ENCODE measurements at places on chromosomes 7 and 10.

GRCh38 chr10:46545861-46546590, 10.4 kb downstream of the GPRIN2 start:
- DNase-seq = no peak

- no peak for DNase-seq
Observed at GRCh38 chr7:154777023-154777422, 225.9 kb downstream of the PAXIP1 start.

DNA sequence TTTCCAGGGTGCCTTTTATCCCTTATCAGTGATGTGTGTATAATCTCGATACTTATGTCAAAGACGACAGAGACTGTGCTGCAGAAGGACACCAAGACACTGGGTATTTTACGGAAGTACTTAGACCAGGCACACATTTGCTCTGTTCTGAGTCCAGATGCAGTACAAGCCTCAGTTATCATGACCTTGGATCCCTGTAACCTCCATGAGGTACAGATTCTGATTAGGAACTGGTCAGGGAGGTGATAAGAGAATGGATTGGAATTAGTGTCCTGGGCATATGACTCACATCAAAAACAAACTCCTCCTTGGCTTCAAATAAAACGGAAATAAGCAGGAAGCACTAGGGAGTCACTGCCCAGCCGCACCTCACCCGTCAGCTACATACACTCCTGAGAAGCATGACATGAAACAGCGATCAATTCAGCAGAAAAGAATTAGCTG, 146.5 kb downstream of the SFMBT2 start:
- DNase-seq = peak; percentile 48

DNA sequence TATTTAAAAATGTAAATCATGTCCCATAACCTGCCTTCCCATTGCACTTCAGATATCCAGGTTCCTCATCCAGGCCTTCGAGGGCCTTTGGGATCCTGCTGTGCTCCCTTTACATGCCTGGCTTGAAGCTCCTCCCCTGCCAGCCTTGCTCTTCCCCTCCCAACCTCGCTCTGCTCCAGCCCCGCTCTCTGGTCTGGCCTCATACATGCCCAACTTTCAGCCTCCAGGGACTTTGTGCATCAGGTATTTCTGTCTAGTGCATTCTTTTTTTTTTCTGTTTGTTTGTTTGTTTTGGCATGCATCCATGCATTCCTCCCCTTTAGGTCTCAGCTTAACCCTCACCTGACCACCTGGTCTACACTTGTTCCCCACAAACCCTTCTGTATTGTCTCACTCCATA, 160.3 kb downstream of the SNX10 start:
- no peak for DNase-seq

DNA sequence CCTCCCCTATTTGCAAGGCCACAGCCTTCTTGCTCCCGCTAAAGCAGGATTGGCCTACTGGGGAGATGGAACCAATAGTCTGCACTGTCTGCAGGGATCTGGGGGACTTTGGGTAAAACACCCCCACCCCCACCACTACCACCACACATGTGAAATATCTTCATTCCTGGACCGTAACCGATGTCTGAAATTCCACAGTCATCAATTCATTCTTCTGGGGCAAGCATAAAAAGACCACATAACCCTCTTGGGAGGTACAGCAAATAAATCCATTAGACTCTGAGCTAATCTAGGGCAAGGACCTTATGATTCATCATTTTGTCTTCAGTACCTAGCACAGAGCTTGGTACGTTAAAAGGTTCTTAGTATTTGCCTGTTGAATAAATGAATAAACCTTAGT, 307.8 kb downstream of the GPAM start:
- no peak for DNase-seq

DNA sequence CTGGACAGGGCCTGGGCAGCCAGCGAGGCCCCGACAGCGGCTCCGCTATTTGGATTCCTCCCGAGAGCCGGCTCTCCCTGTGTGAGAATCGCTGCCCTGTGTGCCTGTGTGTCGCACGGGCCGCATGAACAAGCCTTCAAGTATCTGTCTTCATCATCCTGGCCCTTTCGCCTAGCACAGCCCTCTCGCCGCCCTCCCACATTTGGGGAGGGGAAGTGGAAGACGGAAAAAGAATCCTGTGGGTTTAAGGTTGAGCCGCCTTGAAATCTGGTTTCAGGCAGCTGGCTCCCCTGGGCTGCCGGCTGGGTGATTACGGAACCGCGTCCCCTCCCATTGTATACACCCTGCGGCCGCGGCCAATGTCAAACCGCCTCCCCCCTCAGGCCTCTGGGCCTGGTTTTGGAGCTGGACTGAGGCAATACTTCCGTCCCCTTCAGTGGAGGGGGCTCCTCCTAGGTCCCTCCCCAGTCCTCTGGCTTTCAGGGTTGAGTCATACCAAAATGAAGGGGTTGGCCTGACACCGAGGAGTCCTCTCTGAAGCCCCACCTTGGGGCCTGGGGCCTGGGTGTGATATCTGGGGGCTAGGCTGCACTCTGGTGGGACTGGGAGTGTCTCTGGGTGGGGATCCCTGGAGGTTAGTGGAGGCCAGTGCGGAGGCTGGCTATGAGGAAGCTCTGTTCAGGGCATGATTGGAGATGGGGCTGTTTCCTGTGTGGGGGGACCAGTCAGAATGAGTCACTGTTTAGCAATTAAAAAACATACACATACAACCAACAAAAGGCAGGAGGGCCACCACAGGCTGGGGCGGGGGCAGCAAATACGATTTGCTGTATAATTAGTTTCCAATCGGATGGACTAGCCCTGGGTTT, 1.7 kb downstream of the TRIM8 start:
- DNase-seq = peak; percentile 53

DNA sequence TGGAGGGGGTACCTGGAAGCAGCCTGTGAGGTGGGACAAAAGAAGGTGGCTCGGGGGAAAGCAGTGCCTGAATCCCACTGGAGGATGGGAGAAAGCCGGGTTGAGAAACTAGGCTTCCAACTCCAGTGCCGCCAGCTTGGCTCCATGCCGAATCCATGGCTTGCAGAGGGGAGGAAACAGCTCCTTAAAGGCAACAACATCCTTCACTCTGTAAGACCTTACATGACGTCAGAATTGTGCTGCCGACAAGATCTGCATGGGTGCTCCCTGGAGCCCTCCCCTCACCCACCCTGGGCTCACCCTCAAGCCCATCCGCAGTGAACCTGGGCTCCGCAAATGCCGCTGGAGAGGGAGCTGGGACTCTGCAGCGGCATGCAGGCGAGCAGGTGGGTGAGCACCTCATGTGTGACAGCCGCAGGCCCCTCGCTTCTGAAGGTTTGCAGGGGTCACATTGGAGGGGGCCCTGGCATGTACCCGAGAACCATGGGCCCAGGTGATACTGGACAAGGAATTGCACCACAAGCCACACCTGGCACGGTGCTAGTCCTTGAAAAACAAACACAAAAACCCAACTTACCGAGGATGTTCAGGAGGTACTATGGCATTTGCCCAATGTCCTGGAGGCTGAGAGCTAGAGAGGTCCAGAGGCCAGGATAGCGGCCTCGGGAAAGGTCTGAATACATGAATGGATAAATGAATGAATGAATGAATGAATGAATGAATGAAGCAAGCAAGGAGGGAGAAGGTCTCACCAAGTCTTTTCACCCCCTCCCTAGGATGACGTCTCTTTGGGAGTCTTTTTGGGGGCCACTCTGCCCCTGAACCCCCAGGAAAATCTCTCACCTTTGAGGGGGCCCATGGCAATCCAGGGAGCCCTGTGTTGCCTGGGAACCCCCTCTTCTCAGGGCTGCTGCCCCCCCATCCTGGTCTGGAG, 238.6 kb upstream of the SHH start:
- DNase-seq = no peak

DNA sequence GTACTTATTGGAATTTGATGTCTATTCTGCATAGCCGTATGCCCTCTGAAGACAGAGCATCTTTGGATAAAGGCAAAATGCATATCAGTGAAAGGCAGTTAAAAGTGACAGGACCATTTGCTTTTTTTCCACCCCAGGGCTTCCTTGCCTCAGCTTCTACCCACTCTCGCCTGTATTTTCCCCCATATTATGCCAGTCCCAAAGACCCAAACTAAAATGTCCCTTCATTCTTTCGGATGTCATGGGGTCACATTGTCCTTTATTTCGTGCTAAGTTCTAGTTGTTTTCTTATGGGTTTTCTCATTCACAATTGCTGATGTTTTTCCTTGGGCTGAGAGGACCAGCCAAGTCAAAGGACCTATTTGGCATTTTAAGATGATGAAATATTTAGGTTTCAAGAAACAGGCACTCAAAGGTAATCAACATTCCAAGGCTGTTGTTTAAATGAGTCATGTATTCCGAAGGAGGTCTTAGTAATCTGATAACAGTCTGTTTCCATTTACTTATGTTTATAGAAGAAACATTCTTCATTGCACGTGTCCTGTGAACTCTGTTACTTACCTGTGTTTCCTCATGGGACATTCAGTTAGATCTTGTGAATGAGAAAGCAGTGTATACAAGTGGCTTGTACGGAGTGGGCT, 74.1 kb downstream of the DNAH11 start:
- DNase-seq = no peak

- DNase-seq = peak; percentile 69
Observed at GRCh38 chr7:9231630-9232121, 798.3 kb downstream of the NXPH1 start.

DNA sequence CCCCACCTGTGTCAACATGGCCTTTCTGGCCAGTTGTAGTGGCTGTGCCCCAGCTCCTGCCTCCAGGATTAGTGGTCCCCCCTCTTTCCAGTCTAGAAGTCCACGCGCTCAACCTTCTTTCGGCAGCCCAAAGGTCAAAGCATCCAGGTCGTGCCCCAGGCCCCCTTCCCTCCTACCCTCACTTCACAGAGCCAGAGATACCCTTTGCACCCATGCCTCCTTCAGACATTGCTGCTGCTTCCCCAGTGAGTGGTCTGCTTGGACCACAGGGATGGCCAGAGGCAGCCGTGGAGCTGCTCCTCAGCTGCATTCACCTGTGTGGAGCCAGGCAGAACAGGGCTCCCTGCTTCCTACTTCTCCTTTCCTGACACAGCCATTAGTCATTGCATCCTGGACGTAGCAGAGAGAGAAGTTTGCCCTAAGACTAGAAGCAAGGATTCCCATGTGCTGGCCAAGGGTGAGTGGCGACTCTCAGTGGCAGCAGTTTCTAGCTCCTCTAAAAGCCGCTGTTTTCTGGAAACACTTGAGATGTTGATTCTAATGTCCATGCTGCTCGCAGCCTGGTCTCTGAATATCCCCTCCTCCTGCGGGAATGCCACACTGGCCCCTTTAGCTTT, 243.1 kb upstream of the SHH start:
- no peak for DNase-seq

DNA sequence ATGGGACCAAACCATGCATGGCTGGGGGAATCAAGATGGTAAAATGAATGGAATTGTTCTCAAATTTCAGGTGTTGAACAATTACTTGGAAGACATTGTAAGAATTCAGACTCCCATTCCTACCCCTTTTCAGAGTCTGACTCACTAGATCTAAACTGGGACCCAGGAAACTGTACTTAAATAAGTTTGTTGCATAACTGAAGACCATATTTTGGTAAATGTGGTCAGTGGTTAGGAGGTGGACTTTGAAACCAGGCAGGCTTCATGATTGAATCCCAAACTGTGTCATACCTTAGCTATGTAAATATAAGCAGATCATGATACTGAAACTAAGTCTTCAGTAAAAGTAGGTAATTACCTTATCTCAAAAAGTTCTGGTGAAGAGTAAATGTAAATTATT, 41.7 kb downstream of the ZWINT start:
- no peak for DNase-seq

GRCh38 chr10:112813866-112814591, 136.0 kb upstream of the TCF7L2 start:
- DNase-seq = no peak

DNA sequence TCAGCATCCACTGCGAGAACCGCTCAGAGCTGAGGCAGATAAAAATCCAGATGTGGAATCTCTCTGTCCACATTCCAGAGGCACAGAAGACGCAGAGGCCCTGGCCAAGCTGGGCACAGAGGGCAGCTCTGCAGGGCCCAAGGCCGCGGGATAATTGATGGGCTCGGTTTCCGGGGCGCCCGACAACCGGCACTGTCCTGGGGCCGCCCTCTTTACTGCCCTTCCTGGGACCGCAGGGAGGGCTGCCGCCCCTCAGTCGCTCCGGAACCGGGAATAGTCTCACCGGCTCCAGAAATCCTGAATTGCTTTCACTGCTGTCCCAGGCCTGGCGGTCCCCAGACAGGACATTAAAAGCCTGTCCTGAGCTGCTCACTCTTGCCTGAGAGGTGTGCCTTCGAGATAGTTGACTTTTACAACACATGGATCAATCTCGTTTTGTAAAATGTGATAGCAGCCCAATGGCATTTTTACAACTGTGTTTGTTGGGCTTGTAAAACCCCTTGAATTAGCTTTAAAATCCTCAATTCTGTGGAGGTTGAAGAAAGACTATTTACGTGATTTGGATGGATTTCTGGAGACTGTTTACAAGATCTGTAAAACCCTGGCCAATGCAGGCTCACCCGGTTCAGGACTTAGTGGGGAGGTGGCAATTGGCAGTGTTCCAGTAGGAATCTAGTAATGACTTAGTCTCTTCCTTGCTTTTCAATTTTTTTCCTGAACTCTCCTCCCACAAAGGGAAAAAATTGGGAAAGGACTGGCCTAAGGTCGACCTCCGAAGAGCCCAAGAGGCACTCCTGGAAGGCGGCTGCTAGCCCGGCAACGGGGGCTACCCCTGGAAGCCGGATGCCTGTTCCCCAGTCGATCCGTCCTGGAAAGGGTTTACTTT, 1.4 kb upstream of the HOXA6 start:
- DNase-seq = no peak

DNA sequence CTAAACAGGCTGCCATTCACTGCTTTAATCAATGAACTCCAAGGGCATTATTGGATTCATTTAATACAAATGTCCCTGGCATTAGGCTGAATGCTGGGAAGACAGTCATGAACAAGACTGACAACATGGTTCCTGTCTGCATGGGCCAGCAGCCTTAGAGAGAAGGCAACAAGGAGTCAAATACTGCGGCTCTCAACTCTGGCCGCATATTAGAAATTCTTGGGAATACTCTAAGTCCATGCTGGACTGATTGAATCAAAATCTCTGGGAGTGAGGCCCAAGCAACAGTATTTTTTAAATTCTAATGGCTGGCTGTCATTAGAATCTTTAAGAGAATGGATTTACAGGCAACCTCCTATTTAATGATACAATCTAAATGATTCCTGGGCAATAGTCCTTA, 34.1 kb downstream of the FGFBP3 start:
- no peak for DNase-seq

GRCh38 chr10:101293007-101293723, 60.8 kb upstream of the BTRC start:
- peak; percentile 83 for DNase-seq

GRCh38 chr10:77456414-77456813, 181.2 kb downstream of the KCNMA1 start:
- DNase-seq = no peak

- no peak for DNase-seq
Observed at GRCh38 chr7:131249003-131249402, 78.7 kb upstream of the MKLN1 start.

Measured in brain (organoid and tissue), 16 donors.